ENCODE measurements at places on chromosomes 11 and 22.

GRCh38 chr22:45867118-45867905, 109.7 kb downstream of the WNT7B start:
- no peak for DNase-seq

- no peak for DNase-seq
Observed at GRCh38 chr11:69067200-69067599, 18.5 kb downstream of the TPCN2 start.

GRCh38 chr11:2562890-2563212, 118.0 kb downstream of the KCNQ1 start:
- DNase-seq = no peak

- no peak for DNase-seq
Observed at GRCh38 chr22:48256776-48257684, 1494.6 kb downstream of the TBC1D22A start.

DNA sequence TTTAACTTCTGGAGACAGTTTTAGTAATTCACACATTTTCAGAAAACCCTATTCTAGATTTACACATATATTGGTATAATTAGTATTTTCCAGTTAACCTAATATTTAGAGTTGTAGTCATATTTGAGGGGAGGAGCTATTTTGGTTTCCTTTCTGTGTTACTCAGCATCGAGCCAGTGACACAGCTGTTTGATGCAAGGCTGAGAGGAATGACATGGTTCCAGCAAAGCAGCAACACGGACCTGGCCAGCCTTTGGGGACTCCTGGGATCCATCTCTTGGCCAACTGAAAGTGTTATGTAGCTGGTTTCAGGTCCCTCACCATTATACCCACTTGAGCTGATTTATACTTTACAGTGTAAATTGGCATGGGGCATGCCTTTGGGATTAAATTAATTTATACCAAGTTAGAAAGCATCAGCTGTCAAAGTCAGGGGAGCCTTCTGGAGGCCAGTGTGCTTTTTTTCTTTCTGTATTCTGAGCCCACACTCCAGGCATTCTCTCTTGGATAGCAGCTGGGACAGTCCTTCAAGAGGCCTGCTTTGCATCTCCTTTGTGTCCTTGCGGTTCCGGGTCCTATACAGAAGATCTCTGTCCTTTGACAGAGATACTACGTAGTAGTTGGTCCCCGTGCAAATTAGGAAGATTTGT, 91.3 kb upstream of the SLC25A18 start:
- DNase-seq = no peak

DNA sequence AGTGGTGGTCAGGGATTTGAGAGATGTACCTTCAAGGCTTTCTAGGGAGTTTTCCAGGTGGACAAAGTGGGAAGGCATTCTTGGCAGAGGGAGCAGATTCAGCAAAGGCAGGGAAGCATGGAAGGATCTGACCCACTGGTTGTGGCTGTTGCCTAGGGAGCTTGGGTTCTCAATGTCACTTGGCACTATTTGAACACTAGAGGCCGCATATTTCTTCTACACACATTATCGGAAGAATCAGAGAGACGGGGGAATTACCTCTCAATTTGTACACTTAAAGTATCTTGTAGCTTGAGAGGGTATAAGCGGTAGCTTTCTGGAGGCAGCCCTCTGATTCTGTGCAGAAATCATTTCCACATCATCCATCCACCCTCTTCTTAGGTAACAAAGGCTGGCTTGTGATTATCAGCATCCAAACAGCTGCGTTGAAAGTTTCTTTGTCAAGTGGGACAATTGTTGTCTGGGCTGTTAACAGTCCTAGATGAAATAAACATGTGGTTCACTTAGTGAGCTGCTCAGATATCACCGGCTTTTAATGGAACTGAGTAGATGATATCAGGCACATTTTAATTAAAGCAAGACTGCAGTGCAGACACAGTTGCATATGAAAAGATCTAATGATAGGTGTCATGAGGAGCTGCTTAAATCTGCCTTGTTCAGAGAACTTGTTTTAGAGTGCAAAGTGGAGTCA, 2.6 kb downstream of the NELL1 start:
- no peak for DNase-seq

- no peak for DNase-seq
Observed at GRCh38 chr11:109798521-109798920, 294.7 kb upstream of the ZC3H12C start.

- DNase-seq = no peak
Observed at GRCh38 chr11:13284776-13285588, 7.4 kb downstream of the BMAL1 start.

GRCh38 chr22:46355369-46355995, 20.0 kb downstream of the TRMU start:
- DNase-seq = peak; percentile 35

DNA sequence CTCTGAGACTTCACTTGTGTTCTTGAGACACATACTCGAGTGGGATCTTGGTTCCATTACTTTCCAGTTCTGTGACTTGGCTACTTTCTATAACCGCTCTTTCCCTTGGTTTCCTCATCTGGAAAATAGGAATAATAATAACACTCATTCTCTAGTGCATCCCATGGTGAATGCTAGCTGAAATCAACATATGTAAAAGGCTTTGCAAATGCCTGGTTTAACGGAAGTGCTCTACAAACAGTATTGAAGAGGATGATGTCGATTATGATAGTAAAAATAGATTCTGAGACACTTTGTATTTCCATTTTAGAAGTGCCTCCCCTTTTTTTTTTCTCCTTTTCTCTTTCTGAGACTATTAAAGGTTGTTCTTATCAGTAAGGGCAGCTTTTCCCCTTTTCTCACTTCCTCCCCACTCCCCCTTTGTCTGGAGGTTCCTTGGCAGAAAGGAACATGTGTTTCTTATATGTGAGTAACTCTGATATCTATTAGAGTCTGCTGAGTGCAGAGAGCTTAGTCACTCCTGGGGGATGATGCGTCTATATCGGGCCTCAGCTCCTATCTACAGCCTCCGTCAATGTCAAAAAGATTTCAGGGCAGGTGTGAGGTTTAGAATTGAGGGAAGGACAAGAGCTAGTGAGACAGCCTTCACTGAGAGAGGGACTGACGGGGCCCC, 489.3 kb downstream of the NTM start:
- DNase-seq = no peak

GRCh38 chr11:45321031-45321595, 35.0 kb upstream of the SYT13 start:
- DNase-seq = no peak

- DNase-seq = no peak
Observed at GRCh38 chr11:87307101-87307500, 269.4 kb downstream of the TMEM135 start.

GRCh38 chr22:27509132-27509920, 292.2 kb downstream of the MN1 start:
- DNase-seq = no peak

DNA sequence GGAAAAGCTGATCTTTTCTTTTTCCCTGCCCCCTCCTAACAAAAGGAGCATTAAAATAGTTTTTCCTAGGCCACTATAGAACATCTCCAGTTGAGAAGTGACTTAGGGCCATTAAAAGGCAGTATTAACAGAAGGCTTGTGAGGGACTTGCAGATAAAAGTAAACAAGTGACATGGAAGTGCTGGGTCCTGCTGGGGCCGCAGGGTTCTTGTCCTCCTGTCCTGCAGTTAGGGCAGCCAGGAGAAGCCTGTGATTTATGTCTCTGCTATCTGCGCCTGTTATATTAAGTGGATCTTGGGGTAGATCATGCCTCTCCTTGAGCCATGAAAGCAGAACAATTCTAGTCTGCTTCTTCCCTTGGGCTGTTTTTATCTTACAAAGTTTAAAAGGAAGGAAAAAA, 271.4 kb upstream of the C11orf87 start:
- no peak for DNase-seq

DNA sequence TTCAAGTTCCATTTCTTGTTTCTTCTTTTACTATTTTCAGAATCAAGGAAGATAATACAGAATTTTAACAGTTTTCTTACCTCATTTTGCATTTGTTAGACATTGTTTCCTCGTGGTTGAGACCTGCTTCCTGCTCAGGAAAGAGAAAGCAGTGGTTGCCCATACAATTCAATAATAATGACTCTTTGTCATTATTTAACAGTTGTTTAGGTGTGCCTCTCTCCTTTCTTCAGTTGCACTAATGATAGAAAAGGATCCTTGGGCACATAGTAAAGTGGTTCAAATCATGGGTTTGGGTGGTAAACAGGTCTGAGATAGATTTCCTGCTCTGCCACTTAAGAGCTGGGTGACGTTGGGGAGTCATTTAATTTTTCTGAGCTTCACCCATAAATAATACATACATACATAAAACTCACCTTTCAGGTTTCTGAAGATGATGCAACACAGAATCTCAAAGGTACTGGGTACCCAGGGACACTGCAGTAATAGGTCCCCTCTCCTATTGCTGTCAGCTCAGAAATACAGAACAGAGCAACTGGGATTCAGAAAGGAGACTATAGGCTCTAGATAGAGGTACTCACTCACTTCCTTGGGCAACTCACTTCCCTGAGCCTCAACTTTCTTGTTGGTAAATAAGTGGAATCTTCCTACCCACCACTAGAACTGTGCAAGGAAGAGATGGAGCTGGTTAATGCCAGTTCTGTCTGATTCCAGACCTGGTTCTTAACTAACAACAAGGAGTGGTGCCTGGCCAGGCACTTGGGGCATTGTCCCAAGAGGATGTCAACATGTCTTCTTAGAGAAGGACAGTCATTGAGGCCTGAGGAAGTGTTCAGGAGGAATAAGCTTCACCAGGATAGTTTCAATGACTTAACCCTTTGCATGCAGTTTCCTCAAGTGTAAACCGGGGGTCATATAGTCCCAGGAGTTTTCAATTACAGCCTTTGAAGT, 34.9 kb downstream of the CD44 start:
- no peak for DNase-seq

GRCh38 chr11:124761301-124762104, 587 bp downstream of the ESAM start:
- no peak for DNase-seq

- DNase-seq = no peak
Observed at GRCh38 chr11:36235750-36236149, 53.5 kb downstream of the COMMD9 start.

DNA sequence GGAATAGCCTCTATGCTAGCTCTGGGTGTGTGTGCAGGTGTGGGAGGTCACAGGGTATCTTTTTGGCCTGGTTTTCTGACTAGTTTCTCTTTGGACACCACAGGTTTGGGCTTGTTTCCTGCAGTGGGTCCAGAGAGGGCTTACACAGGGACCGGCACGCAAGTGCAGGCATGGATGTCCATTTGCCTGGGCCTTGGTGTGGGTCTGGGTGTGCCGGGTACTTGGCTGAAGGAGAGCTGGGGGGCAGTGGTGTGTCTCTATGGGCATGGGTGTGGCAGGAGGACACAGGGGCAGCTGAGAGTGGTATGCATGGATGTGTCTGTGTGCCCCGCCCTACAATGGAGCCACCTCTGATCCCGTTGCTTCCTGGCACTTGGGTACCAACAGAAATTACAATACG, 7.5 kb upstream of the KCNJ11 start:
- no peak for DNase-seq

- DNase-seq = no peak
Observed at GRCh38 chr11:126419801-126420697, 64.6 kb downstream of the ST3GAL4 start.

DNA sequence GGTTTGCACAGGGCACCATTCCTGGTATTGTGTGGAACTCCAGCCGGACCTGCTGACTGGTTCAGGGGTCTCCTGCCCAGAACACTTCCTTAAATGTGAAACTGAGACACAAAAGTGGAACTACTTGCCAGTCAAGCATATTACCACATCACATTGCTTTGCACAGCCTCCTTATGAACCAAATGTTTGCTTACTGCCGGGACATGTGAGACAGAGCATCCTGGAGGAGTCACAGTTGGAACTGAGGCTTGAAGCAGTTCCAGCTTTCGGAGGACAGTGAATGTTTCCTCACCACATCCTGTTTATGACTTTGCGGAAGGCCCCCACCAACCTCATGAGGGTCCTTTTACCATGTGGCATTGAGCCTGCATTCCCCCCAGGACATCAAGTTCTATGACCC, 105.8 kb upstream of the ARHGAP42 start:
- no peak for DNase-seq

- DNase-seq = no peak
Observed at GRCh38 chr11:102517670-102518069, 12.9 kb downstream of the MMP7 start.

DNA sequence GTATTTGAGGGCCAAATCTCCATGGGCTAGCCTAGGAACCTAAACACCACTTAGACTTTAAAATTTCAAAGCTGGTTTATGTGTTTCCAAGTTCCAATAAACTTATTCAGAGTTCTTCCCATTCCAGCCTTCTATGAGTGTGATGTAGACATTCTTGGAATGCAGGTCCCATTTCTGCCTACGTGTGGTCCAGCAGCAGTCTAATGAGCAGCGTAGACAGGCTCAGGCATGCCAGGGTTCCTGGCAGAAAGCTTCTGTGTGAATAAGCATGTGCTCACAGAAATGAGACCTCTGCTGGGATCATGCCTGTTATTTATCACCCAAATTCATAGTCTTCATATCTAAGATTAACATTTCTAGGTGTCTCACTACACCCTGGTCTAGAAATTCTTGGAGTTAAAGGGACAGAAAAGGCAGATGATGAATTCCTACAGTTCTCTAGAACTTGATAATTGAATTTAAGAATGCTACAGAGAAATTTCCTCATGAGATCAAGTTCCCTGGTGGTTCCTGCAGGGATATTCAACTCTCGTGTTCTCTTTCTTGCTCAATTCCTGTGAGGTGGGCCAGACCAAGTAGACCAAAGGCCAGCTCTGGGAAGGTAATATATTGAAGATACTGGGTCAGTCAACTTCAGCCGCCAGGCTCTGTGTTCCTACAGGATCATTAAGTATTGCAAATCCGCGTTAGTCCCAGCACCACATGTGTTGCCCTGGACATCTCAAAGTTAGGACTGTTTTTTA, 17.6 kb downstream of the RNF185 start:
- DNase-seq = no peak

GRCh38 chr11:109140857-109141515, 281.0 kb upstream of the C11orf87 start:
- DNase-seq = no peak

DNA sequence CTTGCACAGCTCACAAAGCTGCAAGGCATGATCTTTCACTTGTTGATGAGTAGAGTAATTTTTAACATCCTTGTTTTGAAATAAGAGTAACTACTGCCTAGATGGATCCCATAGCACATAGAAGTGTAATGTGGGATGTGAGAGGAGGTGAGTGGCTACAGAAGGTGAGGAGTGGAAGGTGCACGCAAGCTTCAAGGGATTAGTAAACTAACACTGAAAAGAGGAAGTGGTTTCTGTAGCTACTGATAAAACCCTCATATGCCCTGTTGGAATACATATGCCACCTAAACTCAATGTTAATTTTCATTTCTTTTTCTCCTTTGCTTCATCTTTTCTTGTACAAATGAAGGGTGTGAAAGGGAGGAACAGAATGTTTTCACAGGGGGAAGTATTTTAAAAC, 22.0 kb upstream of the CTSC start:
- no peak for DNase-seq

Data from activated naive CD4-positive, alpha-beta T cell (primary cell).